CD4-positive, CD25-positive, alpha-beta regulatory T cell (primary cell): ENCODE measurements at places on chromosomes 6 and 20. TPM values are rescaled to one million over a fixed set of nuclear protein-coding genes. Genes with fewer than 3 reads are reported as not detected.

RWDD1 gene
- polyA plus RNA-seq: 65.0 TPM

PREP gene
- 40.8 TPM for polyA plus RNA-seq

PI3 gene
- not detected for polyA plus RNA-seq

JAG1 gene
- polyA plus RNA-seq: 0.06 TPM

SPDEF gene
- not detected for polyA plus RNA-seq

OVOL2 gene
- not detected for polyA plus RNA-seq

BCKDHB gene
- 17.4 TPM for polyA plus RNA-seq

PTPRT gene
- polyA plus RNA-seq: not detected

OPRL1 gene
- 0.58 TPM for polyA plus RNA-seq

TRIM40 gene
- not detected for polyA plus RNA-seq

GATA5 gene
- not detected for polyA plus RNA-seq

HLA-DRB5 gene
- polyA plus RNA-seq: 39.2 TPM

ECT2L gene
- polyA plus RNA-seq: 0.10 TPM

SPATA25 gene
- not detected for polyA plus RNA-seq

CDSN gene
- polyA plus RNA-seq: not detected

GHRH gene
- polyA plus RNA-seq: not detected

TLDC2 gene
- 0.32 TPM for polyA plus RNA-seq

BHLHE23 gene
- not detected for polyA plus RNA-seq

GTF2H4 gene
- polyA plus RNA-seq: 6.9 TPM

STX11 gene
- polyA plus RNA-seq: 21.2 TPM

COX4I2 gene
- polyA plus RNA-seq: not detected

CCM2L gene
- not detected for polyA plus RNA-seq

C20orf202 gene
- not detected for polyA plus RNA-seq

TMEM170B gene
- polyA plus RNA-seq: 0.06 TPM

DEFB114 gene
- not detected for polyA plus RNA-seq

TDRD6 gene
- not detected for polyA plus RNA-seq

COL21A1 gene
- polyA plus RNA-seq: not detected

LTA gene
- polyA plus RNA-seq: 13.7 TPM

RGS17 gene
- not detected for polyA plus RNA-seq

PSMB8 gene
- 462 TPM for polyA plus RNA-seq

WFDC10B gene
- not detected for polyA plus RNA-seq

TRIM10 gene
- polyA plus RNA-seq: not detected

TINAG gene
- not detected for polyA plus RNA-seq

CYP21A2 gene
- polyA plus RNA-seq: not detected

OR2J3 gene
- polyA plus RNA-seq: not detected

BMP6 gene
- not detected for polyA plus RNA-seq

IL20RA gene
- polyA plus RNA-seq: not detected

DCDC2 gene
- polyA plus RNA-seq: not detected

TMEM14A gene
- 35.8 TPM for polyA plus RNA-seq

CST7 gene
- polyA plus RNA-seq: 208 TPM

ABRACL gene
- 176 TPM for polyA plus RNA-seq

LAMA2 gene
- polyA plus RNA-seq: 0.06 TPM

PRR18 gene
- not detected for polyA plus RNA-seq

SNAP91 gene
- polyA plus RNA-seq: not detected

TREML1 gene
- polyA plus RNA-seq: not detected

SLC16A10 gene
- polyA plus RNA-seq: 39.3 TPM

SLC25A27 gene
- polyA plus RNA-seq: 0.15 TPM

FAM209B gene
- polyA plus RNA-seq: not detected

BCLAF1 gene
- polyA plus RNA-seq: 104 TPM

PM20D2 gene
- polyA plus RNA-seq: 3.1 TPM

SLC22A23 gene
- polyA plus RNA-seq: 0.24 TPM

MYH7B gene
- polyA plus RNA-seq: 0.35 TPM

SIRPD gene
- not detected for polyA plus RNA-seq

ANKRD60 gene
- polyA plus RNA-seq: not detected

SPATS1 gene
- polyA plus RNA-seq: not detected

SNAI1 gene
- polyA plus RNA-seq: not detected

OR2H2 gene
- not detected for polyA plus RNA-seq

VIP gene
- not detected for polyA plus RNA-seq
